ENCODE measurements at places on chromosomes 7 and 10.

DNA sequence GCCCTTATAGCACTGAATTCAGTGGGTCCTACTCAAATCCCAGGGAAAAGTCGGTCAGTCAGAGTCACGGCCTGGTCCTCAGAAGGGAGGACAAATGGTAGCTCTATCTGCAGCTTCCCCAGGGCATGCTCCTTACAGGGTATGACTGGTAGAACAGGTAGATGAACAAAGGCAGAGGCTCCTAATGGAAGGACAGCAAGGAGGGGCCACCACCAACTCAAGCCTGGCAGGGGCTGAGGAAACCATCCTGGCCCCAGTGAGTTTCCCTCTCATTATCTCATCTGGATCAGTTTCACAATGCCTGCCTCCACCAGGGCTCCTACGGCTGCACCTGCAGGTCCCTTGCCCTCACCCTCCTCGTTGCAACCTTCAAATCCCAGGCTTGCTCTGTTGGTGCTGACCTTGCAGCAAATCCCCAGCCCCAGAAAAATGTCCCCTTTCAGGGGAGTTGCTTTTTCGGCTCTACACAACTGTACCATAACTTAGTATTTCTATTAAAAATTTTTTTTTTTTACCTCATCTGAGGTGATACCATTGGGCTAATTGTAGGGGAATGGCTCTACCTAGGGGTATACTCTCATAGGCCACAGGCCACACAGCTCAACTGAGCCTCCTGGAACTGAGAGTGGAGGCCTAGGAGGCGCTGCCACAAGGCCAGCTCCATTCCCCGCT, 2.4 kb upstream of the MYO1G start:
- no peak for DNase-seq

DNA sequence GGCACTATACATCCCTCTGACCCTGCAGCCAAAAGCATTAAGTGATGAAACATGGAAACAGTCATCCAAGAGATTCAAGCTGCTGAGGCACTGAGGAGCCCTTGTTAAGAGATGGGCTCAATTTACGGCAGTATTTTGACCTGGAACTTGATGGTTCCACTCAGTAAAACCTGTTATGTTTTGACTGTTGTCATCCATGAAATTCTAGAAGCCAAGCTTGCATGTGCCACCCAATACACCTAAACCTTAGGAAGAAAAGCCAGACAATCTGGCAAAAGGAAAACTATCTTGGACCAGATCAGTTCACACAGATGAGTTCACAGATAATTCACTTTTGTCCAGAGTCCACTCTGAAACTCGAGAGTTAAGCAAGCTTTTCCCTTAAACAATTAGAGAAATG, 53.2 kb downstream of the ICA1 start:
- DNase-seq, result no peak

DNA sequence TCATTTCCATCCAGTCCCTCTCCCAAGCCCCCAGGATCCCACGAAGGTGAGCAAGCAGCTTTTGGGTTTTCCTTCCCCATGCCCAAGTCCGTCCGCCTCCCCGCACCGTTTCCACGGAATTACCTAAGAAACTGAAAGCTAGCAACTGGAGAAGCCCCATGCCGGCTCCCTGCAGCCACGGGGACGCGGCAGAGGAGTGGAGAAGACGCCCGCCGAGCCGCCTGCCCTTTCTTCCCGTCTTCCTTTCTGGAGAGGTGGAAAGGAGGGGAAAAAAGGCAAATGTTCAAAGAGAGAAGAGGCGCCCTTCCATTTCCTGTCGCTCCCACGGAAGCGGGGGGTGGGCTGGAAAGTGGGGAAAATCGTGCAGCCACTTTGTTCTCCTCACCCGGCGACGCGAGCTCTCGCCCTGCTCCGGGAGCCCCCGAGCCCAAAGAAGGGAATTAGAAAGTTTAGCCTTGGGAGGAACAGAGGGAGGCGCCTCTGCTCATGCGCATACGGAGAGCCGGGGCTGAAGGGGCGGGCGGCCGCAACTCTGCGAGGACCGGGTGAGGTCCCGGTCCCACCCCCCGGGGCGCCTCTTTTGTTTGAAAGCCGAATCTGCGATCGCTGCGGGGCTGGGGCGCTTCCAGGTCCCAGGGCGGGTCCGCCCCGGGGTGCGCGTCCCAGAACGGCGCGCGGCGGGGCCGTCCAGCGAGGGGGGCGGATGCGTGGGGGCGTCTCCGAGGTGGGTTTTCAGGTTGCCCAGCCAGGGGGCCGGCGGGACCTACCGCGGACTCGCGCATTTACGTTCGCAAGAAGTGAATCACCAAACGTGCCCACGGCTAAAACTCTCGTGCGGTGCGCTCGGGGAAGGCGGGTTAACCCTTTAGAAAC, at the start of gene LAMB1:
Gene LAMB1 (minus strand): TSS at position 436 of the 873 bp plus-strand sequence. CDS start 276 bp downstream, at position 160.
- no peak for DNase-seq

- no peak for DNase-seq
These were observed 6.3 kb downstream of the NAT16 start for GRCh38 chr7:101173752-101174244.

DNA sequence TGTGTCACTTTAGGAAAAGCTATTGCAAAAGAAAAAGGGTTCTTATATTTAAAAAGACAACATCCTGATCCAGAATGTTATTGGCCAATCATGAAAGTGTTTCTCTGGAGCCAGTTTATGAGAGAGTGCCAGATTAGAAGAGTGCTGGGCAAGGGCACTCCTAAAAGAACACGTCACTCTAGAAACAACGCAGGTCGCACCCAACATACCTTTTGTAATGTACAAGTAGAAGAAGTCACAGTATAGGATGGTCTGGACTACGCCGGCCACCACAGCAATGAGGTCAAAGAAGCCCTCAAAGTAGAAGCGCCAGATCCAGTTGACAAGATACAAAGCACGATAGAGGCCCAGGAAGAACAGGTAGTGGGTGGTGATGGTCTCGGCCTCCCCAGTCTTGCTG, 18.1 kb upstream of the DAGLB start:
- DNase-seq, result no peak

DNA sequence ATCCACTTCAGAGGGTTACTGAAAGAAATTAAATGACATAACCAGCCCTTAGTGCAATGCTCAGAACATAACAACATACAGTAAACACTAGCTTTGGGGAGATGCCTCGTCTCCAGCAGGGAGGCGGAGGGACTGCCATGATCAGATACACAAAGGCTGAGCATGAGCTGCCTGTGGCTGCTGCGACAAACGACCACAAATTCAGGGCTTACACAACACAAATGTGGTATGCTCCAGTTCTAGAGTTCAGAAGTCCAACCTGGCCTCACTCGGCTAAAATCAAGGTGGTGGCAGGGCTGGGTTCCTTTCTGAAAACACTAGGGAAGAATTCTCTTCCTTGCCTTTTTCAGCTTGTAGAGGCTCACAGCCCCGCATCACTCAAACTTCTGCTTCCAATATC, 128.2 kb upstream of the ADAM12 start:
- DNase-seq, result no peak

GRCh38 chr7:150860291-150860977, 8.1 kb downstream of the AOC1 start:
- no peak for DNase-seq
